Stimulated activated CD8-positive, alpha-beta memory T cell treated with anti-CD3 and anti-CD28 coated beads, Interleukin-15, amount 100 ng/mL, for 1 hour (primary cell): ENCODE measurements at places on chromosomes 3 and 15.

DNA sequence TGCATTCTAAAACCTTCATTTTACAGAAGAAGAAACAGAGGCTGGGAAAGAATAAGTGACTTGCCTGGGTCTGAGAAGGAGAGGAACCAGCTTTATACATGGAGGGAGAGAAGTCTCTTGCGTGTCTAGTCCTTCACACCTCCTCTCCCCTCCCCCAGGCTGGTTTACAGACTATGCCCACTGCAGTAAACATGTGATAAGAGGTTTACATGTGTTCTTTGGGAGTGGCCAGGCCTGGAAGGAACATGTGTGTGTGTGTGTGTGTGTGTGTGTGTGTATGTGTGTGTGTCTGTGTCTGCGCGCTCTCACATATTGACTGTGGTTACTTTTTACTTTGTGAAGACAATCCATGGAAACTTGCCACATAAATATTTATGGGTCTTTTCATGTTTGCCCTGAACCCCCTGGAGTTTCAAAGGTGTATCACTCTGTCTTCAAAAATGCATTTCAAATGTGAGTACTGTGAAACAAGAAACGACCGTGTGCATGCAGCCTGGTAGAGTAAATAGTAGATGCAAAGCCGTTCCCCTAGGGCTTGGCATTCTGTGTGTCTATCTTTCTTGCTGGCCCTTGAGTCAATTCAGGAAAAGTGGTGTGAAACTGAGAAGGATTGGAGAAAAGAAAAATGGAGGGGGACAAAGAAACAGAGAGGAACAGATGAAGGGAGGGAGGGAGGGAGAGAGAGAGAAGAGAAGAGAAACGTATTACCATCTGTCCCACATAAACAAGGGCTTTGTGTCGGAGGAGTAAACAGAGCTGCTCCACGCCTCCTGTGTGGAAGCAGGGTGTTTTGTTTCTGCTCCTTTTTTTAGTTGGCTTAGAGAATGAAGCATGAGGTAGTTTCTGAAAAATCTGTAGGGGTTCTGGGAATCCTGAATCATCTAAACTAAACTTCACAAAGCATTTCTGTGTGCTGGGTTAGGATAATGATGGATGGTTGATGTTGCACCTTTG, 51.7 kb downstream of the CLDN11 start:
- no peak for DNase-seq

GRCh38 chr3:34016925-34017587, 218.6 kb downstream of the PDCD6IP start:
- no peak for DNase-seq

DNA sequence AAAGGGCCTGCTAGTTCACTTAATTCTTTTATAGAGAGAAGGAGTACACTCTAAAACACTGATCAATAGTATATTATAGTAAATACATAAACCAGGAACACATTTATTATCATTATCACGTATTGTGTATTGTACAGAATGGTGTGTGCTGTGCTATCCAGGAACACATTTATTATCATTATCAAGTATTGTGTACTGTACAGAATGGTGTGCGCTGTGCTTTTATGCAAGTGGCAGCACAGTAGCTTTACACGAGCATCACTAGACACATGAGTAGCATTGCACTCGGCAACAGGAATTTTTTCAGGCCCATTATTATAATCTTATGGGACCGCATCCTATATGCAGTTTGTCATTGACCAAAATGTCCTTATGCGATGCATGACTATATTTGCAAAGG, 20.9 kb upstream of the MUC20 start:
- DNase-seq: no peak

GRCh38 chr3:32495085-32495484, 7.6 kb downstream of the CMTM6 start:
- no peak for DNase-seq

DNA sequence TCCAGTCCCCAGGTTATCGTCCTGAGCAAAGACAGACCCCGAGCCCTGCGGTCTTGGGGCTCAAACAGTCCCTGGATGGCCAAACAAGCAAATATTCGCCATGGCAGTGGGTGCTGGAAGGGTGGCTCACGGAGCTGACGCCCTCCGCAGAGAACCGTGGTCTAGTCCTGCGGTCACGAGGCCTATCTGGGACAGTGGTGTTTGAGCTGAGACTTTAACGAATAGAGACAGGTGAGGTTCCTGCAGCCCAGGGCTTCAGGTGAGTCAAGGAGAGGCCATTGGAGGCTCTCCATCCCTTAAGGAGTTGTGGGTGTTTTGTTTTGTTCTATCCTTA, 399 bp upstream of the SUCLG2 start:
- no peak for DNase-seq

- no peak for DNase-seq
Observed at GRCh38 chr3:66386925-66387650, 113.7 kb downstream of the LRIG1 start.

DNA sequence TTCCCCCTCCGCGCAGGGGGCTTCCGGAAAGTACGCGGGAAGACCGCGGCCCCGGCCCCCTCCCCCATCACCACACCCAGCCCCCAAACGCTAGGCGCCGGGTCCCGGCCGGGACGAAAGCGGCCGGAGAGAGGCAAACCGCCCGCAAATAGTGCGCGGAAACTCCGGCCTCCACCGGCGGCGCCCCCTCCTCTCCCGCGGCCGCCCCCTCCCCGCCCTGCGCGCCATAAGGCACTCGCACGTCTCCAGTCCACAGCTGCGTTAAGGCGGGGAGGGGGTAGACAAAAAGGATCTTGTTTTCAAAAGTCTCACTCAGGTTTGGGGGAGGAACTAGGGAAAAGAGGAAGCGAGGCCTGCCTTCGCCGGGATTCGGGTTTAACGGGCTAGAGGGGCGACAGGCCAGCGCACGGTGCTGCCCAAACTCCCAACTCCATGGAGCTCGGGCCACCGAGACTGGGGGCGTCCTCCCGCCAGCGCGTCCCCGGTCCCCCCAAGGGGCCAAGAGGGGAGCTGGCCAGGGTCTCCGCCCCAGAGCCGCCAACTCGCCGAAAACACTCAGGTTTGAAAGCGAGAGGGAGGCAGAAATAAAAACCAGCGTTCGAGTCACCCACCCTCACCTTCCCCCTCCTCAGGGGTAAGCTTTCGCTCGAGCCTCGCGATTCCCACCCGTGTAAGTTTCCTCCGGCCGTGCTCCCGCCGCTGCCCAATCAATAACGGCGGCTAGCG, 1.8 kb downstream of the ANP32A start:
- DNase-seq: no peak

- no peak for DNase-seq
Observed at GRCh38 chr15:69624155-69624520, 171.5 kb downstream of the RPLP1 start.

DNA sequence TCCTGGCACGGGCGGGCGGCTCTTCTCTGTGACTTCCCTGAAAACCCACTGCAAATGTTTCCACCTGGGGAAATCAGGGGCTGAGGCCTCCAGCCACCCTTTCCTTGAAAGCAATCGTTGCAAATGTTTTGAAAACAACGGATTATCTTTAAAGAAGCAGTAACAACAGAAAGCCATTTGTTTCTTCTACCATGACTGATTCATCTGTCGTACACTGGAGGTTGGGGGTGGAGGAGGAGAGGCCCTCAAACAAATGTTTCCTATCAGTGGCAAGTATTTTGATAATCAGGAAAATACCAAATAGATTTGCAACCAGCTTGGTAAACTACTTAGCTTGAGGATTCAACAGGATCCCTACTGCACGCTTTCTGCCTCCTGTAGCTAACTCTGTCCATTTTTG, 114.9 kb downstream of the PDZRN3 start:
- no peak for DNase-seq

DNA sequence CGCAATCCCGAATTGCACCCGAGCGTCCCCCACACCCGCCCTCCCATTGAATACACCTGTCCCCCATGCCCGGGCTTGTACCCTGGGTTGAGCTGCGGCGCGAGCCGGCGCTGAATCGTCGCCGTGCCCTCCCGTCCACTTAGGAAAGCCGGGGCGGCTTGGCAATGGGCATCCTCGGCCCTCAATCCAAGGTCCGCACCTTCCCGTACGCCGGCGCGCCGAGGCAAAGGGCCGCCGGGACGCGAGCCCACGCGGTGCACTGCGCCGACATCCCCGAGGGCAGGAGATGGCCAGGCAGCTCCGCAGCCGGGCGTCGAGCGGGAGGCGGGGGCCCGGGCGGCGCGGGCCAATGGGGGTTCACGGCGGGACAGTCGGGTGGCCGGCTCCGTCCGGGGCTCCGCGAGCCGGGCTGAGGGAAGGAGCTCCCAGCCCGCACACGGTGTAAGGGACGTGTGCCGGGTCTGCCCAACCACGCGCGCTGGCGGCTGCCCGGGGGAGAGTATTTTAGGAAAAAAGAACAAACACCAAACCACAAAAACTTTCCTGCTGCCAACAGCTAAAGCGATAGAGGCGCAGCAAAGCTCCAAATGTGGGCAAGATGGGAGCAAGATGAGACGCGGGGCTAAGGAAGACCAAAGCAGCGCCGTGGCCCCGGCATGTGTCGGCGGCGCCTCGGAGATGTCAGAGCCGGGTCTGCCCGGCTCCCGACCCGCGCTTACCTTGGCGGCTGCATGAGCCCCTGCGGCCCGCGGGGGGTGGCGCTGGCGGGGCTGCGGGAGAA, 621 bp downstream of the RGMA start:
- no peak for DNase-seq

- DNase-seq: no peak
Observed at GRCh38 chr15:35514759-35515158, 31.2 kb downstream of the DPH6 start.

- DNase-seq: no peak
Observed at GRCh38 chr3:55683666-55684270, 196.7 kb upstream of the WNT5A start.

GRCh38 chr15:44435893-44436667, 8.7 kb downstream of the CTDSPL2 start:
- DNase-seq: no peak

DNA sequence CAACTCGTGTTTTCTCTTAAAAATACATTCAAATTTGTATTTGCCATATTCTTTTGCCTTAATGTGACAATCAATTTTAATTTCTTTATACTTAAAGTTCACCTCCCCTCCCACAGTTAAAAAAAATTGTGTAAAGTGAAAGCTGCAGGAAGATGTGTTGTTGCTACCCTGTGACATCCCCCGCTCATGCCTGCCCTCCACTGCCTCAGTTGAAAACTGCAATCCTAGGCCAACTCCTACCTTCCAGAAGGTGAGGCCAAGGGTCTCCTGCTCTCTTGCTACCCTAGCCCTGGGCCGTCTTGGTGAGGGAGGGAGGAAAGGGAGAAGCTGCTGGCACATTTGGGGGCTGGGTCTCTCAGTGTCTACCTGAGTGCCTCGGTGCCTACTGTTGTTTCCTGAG, 57.0 kb upstream of the CMTM7 start:
- DNase-seq: peak; percentile 18

DNA sequence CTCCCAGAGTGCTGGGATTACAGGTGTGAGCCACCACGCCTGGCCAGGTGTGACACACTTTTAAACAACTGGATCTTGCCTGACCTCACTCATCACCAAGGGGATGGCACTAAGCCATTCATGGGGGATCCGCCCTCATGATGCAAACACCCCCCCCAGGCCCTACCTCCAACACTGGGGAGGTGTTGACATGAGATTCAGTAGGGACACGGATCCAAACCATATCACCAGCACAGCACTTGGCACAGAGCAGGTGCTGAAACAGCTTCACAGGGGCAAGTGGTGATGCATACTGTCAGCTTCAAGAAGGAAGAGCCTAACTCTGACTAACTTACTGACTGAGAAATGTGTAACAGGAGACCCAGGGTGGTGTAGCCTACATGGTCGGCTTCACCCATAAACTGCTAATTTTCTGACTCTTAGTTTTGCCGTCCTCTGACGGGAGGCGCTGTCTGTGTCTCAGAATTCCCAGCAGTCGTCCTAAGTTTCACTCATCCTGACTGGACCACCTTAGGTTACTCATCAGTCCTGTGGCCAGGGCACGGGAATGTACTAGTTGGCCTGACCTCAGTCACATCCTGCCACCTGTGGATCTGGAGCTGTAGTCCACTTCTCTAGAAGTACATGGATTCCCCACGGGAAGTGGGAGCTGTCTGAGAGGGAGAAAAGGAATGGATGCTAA, 81.9 kb upstream of the PLXNA1 start:
- DNase-seq: no peak

- DNase-seq: no peak
Observed at GRCh38 chr3:32111560-32111959, 5.1 kb downstream of the GPD1L start.

- no peak for DNase-seq
Observed at GRCh38 chr15:56307180-56307579, 58.0 kb upstream of the TEX9 start.
